ENCODE measurements at places on chromosomes 6 and 20.

DNA sequence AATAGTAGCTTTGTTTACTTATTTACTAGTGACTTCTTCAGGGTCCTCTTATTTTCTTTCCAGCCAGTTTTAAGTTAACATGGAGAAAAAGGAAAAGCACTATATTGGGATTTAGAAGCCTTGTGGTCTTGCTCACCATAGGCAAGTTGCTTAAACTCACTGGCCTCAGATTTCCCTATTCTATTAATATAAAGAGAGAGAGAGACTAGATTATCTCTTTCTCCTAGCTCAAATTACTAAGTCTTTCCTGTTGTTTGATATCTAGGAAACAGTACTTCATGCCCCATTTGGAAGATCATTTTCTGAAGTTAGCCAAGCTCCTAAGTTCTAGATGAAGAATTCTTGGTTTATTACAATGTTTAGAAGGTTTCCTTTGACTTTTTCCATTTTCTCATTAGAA is 32.5 kb downstream of the CTNNBL1 start:
- no peaks in the 10 kb centered on the region for H3K27me3 ChIP-seq
- H3K36me3 ChIP-seq: no peaks in the 10 kb centered on the region
- no peak for DNase-seq
- no peak overlapping the region for H3K4me3 ChIP-seq

GRCh38 chr6:165082636-165083035 is 226.8 kb downstream of the C6orf118 start:
- H3K27me3 ChIP-seq: no peaks in the 10 kb centered on the region
- H3K27ac ChIP-seq: no peak overlapping the region
- H3K4me3 ChIP-seq: no peak overlapping the region
- H3K36me3 ChIP-seq: no peaks in the 10 kb centered on the region
- DNase-seq: no peak
- no peaks in the 10 kb centered on the region for H3K4me1 ChIP-seq

GRCh38 chr6:170268216-170269129 is 22.4 kb downstream of the DLL1 start:
- no peak for DNase-seq
- H3K27ac ChIP-seq: no peak overlapping the region
- no peaks in the 10 kb centered on the region for H3K27me3 ChIP-seq
- no peak overlapping the region for H3K4me3 ChIP-seq

- peak; percentile 45 for DNase-seq
- H3K36me3 ChIP-seq: no peaks in the 10 kb centered on the region
- H3K4me3 ChIP-seq: no peak overlapping the region
- H3K4me1 ChIP-seq: no peaks in the 10 kb centered on the region
- no peak overlapping the region for H3K27ac ChIP-seq
These were observed 25.0 kb downstream of the HEBP2 start for GRCh38 chr6:138428944-138429598.

- H3K36me3 ChIP-seq: no peaks in the 10 kb centered on the region
- no peak overlapping the region for H3K27ac ChIP-seq
- DNase-seq: no peak
- no peaks in the 10 kb centered on the region for H3K27me3 ChIP-seq
These were observed 41.0 kb downstream of the ZNF292 start for GRCh38 chr6:87196275-87196842.
